Activated CD4-positive, alpha-beta T cell treated with anti-CD3 and anti-CD28 coated beads, Interleukin-2, amount 50 U/mL, for 24 hours (primary cell): ENCODE measurements at places on chromosomes 11 and 22.

DNA sequence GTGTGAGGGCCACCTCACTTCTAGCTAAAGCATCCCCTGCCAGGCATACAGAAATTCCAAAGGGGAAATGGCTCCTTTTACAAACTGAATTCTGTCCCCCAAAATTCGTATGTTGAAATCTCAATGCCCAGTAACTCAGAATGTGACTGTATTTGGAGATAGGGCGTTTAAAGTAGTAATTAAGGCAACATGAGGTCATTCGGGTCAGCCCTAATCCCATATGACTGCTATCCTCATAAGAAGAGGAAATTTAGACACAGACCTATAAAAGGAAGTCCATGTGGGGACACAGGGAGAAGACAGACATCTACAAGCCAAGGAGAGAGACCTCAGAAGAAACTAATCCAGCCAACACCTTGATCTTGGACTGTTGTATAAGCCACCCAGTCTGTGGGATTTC, 119.1 kb downstream of the CHST1 start:
- no peak for DNase-seq

DNA sequence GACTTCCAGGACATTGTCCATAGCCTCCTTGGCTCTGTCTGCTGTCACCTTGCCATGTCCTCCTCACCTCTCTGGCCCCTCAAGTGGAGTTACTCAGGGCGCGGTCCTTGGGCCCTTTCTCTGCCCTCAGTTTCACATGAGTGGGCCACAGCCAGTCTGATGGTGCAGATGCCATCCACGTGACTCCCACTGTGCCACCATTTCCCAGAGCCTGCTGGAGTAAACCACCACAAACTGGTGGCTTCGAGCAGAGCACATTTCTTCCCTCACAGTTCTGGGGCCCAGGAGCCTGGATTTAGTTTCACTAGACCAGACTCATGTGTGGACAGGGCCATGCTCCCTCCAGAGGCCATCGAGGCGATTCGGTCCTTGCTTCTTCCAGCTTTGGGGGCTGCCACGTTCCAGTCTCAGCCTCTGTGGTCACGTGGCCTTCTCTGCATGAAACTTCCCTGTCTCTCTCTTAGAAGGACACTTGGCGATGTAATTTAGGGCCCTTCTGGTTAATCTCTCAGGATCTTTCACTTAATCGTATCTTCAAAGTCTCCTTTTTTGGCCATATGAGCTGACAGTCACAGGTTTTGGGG, 14.6 kb downstream of the SMARCB1 start:
- DNase-seq = no peak

- DNase-seq = no peak
Measured at GRCh38 chr22:19387038-19387437, 44.5 kb downstream of the HIRA start.

DNA sequence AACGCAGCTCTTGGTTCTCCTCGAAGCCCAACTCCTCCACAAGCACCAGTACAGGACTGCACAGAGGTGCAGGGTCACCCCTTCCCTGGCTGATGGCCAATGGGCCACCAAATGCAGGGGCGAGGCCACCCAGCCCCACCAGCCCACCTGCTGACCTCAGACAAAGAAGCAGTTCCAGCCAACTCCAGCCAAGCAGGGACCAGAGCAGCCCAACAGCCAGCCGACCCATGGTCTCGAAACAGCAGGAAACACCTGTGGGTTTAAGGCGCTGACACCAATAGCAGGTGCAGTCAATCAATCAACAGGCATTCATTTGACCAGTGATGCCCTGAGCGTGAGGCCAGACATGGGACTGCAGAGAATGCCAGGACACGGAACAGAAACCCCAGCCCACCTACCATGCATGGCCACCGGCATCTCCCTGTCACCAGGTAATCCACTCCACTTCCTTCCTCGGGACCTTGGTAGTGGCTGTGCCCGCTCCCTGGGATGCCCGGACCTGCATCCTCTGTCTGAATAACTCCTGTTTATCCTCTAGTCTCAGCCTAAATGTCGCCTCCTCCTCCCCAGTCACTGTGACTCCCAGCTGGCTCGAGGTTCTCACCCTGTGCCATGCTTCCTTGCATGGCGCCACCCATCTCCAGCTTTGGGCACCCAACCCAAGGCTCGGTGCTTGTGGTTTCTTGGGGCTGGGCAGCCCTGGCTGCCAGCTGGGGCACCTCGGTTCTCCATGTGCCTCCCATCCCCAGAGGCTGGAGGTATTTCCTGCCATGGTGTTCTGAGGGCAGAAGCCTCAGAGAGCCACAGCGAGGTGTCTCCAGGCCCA, 1475.4 kb downstream of the BRD1 start:
- no peak for DNase-seq

DNA sequence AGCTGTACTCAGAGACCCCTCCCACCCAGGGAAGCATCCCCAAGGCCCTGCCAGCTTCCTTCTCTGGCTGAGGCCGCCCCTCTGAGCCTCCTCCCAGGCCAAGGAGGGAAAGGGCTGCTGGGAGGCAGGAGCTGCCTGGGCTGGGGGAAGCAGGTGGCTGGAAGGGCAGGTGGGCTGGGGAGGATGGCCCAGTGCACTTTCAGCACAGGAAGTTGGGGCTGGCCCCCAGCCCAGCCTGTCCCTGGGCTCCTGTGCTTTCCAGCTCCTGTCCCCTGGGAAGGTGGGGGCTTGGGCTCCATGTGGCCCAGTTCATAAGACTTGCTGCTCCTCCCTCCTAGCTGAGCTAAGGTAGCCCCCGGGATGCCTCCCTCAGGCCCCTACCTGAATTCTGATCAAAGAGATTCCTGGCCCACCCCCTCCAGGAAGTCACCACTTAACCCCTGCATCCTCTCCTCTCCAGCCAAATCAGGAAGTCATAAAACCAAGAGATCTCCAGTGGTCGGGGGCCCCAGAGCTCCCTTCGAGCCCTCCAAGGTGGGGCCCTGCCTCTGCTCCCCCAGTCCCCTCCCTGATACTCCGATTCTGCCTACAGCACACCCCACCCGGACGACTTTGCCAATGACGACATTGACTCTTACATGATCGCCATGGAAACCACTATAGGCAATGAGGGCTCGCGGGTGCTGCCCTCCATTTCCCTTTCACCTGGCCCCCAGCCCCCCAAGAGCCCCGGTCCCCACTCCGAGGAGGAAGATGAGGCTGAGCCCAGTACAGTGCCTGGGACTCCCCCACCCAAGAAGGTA, 4.9 kb downstream of the PPP1CA start:
- no peak for DNase-seq

GRCh38 chr11:128394431-128395089, 192.8 kb downstream of the ETS1 start:
- no peak for DNase-seq

GRCh38 chr22:46750863-46751443, 11.5 kb upstream of the TBC1D22A start:
- DNase-seq = no peak
